ENCODE measurements at places on chromosomes 3 and 15. TPM values are rescaled to one million over a fixed set of nuclear protein-coding genes. Genes with fewer than 3 reads are reported as not detected.
A peak's percentile ranks its signal among the peaks of the same experiment; 100 is the strongest.

CP gene
- total RNA-seq = 0.28 TPM

CPNE9 gene
- total RNA-seq = not detected

DNA sequence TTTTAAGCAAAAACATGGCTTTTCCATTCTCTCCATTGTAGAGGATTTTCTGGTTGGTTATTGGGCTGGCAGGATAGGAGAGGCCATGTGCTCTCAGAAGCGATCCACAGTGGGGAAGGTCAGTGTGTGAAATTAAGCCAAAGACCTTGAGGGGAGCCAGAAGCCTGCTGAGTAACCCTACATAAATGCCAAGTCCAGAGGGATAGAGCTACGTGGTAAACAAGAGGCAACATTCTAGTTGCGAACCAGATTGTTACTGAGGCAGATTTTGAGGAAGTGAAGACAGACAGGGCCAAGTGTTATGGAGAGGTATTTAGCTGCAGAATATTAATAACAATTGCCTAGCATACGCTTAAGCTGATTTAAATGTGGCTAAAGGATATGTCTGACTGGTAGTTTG lies 592.8 kb upstream of the GBE1 start:
- no peaks in the 10 kb centered on the region for H3K4me1 ChIP-seq
- no peak for DNase-seq
- no peaks in the 10 kb centered on the region for H3K36me3 ChIP-seq
- H3K27me3 ChIP-seq = no peaks in the 10 kb centered on the region

KBTBD13 gene
- not detected for total RNA-seq

- no peaks in the 10 kb centered on the region for H3K36me3 ChIP-seq
- no peak for DNase-seq
- no peaks in the 10 kb centered on the region for H3K27me3 ChIP-seq
- no peaks in the 10 kb centered on the region for H3K4me1 ChIP-seq
These were observed 21.7 kb downstream of the PXYLP1 start for GRCh38 chr3:141253326-141253725.

PPP1R14D gene
- not detected for total RNA-seq

- no peaks in the 10 kb centered on the region for H3K36me3 ChIP-seq
- H3K4me3 ChIP-seq = no peak overlapping the region
These were observed 25.4 kb upstream of the OTOL1 start for GRCh38 chr3:161471211-161471610.

DNA sequence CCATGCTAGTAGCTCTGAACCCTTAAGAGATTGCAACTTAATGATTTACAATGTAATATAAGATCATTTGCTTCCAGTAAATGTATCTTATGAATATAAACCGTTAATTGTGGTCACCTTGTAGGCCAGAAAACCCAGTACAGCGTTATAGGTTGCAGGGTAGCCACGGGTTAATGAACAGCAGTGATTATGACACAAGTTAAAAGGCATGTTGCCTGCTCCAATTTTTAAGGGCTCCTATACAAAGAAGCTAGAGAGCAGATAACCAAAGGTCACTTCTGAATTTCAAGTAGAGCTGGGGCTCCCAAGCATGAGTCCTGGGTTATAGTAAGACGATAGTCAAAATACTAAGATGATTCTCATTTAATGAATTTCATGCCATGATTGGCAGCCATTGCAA lies 13.5 kb downstream of the GUCA1C start:
- H3K27ac ChIP-seq = no peak overlapping the region
- no peaks in the 10 kb centered on the region for H3K27me3 ChIP-seq
- H3K36me3 ChIP-seq = no peaks in the 10 kb centered on the region
- no peak overlapping the region for H3K4me3 ChIP-seq
- H3K4me1 ChIP-seq = no peaks in the 10 kb centered on the region

ZDHHC3 gene
- total RNA-seq = 57.2 TPM

DNA sequence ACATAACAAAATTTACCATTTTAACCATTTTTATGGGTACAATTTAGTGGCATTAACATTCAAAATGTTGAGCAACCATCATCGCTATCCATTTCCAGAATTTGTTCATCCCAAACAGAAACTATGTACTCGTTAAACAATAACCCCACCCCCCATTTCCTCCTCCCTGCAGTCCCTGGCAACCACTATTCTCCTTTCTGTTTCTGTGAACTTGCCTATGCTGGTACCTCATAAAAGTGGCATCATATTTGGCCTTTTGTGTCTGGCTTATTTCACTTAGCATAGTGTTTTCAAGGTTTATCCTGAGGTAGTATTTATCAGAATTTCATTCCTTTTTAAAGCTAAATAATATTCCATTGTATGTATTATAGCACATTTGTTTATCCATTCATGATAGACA lies 32.4 kb downstream of the C3orf80 start:
- H3K27me3 ChIP-seq = no peaks in the 10 kb centered on the region
- DNase-seq = no peak
- no peaks in the 10 kb centered on the region for H3K4me1 ChIP-seq
- no peak overlapping the region for H3K4me3 ChIP-seq

DNA sequence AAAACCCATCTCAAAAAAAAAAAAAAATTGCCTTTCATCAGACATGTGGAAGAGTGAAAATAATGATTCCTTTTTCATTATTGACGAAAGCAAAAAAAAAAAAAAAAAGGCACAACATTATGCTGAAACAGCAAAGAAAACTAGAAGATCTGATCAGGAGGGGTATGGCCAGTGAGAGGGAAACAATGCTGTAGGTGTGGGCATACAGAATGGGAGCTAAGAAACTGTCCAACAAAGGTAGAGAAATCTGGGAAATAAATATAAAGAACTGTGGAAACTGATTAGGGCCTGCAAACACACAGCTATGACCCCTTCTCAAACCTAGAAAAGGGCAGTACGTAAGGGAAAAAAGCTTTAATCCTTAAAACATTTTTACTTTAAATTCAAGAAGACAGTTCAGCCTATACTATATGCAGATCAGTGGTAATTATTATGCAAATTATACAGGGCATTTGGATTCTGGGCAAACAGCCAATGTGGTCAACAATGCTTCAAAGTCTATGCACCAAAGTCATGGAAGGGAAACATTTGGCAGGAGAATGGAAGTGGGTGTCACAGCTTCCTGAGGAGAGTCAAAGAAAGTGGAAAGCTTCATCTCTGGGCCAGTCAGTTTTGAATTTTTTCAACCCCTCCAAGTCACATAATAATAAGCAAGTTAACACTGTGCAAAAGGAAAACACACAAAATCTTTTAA lies 68.3 kb upstream of the SLC12A8 start:
- H3K27ac ChIP-seq = no peak overlapping the region
- H3K27me3 ChIP-seq = no peaks in the 10 kb centered on the region
- peaks cover 1% of the 10 kb centered on the region for H3K36me3 ChIP-seq
- H3K4me3 ChIP-seq = no peak overlapping the region
- peak; percentile 49 for DNase-seq
- no peaks in the 10 kb centered on the region for H3K4me1 ChIP-seq

- no peak overlapping the region for H3K27ac ChIP-seq
- H3K27me3 ChIP-seq = peaks cover 4% of the 10 kb centered on the region
- no peaks in the 10 kb centered on the region for H3K4me1 ChIP-seq
- H3K36me3 ChIP-seq = no peaks in the 10 kb centered on the region
These were observed 80.1 kb downstream of the SLC6A1 start for GRCh38 chr3:11072631-11073030.
